ENCODE measurements at places on chromosomes 6 and 20.

- no peak for DNase-seq
Measured at GRCh38 chr6:106788761-106789160, 159.4 kb downstream of the QRSL1 start.

- no peak for DNase-seq
Measured at GRCh38 chr20:8139899-8140298, 7.8 kb downstream of the PLCB1 start.

GRCh38 chr6:4377603-4378002, 242.2 kb upstream of the ECI2 start:
- DNase-seq, result no peak

GRCh38 chr6:89503641-89504040, 70.7 kb downstream of the ANKRD6 start:
- no peak for DNase-seq

DNA sequence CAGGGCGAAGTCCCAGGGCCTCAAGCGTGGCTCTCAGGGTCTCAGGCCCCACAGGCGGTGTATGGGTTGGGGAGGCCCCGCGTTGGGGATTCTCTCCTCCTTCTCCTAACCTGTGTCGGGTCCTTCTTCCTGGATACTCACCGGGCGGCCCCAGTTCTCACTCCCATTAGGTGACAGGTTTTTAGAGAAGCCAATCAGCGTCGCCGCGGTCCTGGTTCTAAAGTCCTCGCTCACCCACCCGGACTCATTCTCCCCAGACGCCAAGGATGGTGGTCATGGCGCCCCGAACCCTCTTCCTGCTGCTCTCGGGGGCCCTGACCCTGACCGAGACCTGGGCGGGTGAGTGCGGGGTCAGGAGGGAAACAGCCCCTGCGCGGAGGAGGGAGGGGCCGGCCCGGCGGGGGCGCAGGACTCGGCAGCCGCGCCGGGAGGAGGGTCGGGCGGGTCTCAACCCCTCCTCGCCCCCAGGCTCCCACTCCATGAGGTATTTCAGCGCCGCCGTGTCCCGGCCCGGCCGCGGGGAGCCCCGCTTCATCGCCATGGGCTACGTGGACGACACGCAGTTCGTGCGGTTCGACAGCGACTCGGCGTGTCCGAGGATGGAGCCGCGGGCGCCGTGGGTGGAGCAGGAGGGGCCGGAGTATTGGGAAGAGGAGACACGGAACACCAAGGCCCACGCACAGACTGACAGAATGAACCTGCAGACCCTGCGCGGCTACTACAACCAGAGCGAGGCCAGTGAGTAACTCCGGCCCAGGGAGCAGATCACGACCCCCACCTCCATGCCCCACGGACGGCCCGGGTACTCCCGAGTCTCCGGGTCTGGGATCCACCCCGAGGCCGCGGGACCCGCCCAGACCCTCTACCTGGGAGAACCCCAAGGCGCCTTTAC, at the start of gene HLA-G:
Gene HLA-G (plus strand): TSS at position 247 of the 892 bp plus-strand sequence. CDS start 20 bp downstream, at position 267.
- no peak for DNase-seq

- no peak for DNase-seq
Measured at GRCh38 chr6:26222571-26222970, 135.3 kb downstream of the HFE start.

Measured in activated naive CD4-positive, alpha-beta T cell (primary cell).